ENCODE measurements at places on chromosomes 2 and 18.

GRCh38 chr2:215535741-215536140, 99.9 kb upstream of the FN1 start:
- no peak for DNase-seq

GRCh38 chr2:218476676-218477075, 57.8 kb downstream of the VIL1 start:
- DNase-seq, result no peak

DNA sequence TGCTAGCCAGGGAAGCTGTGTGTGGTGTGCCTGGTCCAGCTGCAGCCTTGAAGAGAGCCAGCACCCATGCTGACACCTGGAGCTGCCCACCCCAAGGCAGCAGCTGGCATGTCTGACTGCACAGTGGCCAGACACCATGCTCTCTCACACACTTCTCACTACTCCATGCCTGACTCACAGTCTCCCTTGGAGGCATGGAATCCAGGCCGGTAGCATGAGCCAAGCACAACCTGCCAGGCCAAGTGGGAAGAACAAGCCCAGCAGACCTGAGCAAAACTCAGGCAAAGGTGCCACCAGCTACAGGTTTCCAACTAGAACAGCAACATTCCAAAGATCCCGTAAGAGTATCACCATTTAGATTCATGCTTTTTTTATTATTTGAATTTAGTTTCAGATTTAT, 625.3 kb upstream of the LRRTM4 start:
- no peak for DNase-seq

- DNase-seq, result no peak
Observed at GRCh38 chr2:217085543-217085942, 225.7 kb upstream of the TNP1 start.

DNA sequence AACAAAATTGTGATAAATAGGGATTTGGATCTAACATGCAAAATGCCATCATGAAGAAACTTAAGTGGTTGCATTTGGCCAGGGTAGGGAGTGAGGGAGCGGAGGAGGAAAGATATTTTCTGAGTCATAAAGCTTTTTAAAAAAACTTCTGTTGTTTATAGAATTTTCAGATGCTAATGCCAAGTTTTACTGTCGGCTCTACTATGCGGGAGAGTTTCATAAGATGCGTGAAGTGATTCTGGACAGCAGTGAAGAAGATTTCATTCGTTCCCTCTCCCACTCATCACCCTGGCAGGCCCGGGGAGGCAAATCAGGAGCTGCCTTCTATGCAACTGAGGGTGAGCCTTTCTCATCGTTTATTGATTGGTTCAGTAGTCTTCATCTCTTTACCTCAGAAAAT, 56.0 kb upstream of the PTH2R start:
- no peak for DNase-seq

- no peak for DNase-seq
Observed at GRCh38 chr18:21831413-21831831, 90.8 kb downstream of the MIB1 start.

DNA sequence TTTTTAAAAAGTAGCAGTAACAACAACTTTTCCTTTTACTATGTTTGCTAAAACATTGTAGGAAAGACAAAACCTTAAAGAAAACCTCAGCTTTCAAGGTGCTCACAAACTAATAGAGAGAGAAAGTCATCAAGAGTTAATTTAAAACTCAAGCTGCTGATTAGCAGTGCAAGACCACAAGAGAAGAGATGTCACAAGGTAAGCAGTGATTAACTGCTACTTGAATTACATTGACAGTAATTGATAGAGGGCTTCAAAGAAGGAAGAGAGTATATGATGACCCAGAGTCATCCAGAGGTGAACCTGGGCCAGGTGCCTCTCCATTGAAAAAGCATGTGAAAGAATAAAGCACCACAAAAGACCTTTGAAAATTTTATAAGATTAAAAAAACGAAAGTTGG, 939.6 kb upstream of the CNTNAP5 start:
- no peak for DNase-seq

DNA sequence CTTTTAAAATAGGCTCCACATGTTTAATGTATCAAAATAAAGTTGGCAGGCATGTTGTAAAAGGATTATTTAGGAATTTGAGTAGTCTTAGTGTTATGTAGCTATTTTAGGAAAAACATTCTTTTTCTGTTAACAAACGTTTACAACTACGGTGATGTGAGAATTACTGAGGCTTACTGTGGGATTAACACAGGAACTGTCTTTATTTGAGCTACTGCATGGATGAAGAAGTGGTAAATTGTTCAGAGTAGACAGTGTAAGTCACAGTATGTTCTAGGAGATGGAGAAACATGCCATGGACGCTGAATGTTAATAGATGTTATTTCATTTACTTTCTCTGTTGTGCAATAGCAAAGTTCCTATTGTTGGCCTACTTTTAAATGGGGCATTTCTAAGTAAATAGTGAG, 1.6 kb downstream of the PPM1B start:
- DNase-seq, result no peak

DNA sequence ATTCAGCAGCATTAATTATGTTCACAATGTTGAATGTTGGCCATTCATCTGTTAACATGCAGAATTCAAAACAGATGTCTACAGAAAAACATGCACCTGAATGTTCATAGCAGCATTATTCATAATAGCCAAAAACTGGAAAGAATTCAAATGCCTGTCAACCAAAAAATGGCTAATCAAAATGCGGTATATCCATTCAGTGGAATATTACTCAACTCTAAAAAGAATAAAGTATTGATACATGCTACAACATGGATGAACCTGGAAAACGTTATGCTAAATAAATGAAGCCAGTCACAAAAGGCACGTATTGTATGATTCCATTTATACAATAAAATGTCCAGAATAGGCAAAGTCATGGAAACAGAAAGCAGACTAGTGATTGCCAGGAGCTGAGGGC, 68.0 kb downstream of the CCDC88A start:
- no peak for DNase-seq

GRCh38 chr2:52141076-52141475, 1109.1 kb upstream of the NRXN1 start:
- DNase-seq, result no peak

GRCh38 chr18:24023185-24023814, 8.7 kb downstream of the TTC39C start:
- DNase-seq, result no peak

DNA sequence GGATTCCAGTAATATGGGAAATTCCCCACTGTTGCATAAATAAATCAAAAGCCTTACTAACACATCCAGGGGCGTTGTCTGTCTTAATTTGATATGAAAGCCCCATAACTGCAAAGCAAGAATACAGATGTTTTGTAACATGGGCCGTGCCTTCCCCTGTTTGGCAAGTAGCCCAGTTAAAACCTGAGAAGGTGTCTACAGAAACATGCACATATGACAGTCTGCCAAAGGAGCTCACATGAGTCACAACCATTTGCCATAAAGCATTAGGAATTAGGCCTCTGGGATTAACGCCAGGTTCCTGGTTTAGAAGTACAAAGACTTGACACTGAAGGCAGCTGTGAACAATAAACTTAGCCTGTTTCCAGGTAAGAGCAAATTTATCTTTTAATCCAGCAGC, 43.1 kb upstream of the LONRF2 start:
- no peak for DNase-seq

- no peak for DNase-seq
Observed at GRCh38 chr2:9258953-9259399, 52.4 kb downstream of the ASAP2 start.

DNA sequence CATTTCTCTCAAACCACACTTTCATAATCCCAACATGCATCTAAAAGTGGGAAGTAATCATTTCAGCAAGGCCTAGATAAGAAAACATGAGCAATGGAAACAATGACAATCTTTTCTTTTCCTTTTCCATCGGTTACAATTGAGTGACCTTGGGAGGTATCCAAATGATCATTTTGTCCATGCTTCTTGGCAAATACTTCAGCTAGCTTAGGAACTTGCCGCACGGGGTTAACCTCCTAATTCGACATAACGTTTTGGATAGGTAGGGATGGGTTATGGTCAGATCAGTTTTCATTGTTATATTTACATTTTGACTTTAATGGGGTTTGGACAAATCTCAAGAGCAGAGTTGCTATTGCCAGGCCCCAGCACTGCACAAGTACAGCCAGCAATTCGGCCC, 4.6 kb upstream of the PTPRM start:
- no peak for DNase-seq

GRCh38 chr2:126899616-126900185, 1.0 kb downstream of the TEX51 start:
- no peak for DNase-seq

DNA sequence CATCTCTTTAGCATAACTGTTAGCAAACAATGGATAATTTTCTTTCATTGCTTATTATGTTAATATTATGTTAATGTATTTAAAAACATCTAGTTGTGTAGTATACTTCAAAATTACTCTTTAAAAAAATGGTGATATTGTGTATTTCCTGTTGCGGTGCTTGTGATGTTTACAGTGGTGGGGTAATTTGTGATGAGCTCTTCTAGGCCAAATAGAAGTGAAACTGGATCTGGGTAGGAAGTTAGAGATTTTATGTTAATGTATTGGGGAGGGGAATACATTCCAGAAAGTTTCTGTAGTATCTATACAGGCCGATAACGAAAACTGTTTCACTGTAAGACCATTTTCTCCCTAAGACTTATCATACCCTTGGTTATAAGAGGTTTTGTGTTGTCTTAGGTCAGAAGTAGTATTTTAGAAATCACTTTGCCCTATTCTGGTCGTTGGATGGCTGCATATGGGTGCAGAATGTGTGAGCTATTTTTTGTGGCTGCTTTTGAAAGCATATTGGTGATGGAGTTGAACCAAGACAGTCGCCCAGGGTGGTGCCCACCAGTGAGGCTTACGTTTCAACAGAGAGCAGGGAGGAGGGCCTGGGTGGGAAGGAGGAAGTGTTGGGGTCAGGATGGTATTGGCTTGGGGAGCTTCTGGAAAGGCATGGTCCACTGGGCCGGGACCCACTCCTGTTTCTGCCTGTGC, 5.8 kb downstream of the TSHZ1 start:
- DNase-seq, result no peak

DNA sequence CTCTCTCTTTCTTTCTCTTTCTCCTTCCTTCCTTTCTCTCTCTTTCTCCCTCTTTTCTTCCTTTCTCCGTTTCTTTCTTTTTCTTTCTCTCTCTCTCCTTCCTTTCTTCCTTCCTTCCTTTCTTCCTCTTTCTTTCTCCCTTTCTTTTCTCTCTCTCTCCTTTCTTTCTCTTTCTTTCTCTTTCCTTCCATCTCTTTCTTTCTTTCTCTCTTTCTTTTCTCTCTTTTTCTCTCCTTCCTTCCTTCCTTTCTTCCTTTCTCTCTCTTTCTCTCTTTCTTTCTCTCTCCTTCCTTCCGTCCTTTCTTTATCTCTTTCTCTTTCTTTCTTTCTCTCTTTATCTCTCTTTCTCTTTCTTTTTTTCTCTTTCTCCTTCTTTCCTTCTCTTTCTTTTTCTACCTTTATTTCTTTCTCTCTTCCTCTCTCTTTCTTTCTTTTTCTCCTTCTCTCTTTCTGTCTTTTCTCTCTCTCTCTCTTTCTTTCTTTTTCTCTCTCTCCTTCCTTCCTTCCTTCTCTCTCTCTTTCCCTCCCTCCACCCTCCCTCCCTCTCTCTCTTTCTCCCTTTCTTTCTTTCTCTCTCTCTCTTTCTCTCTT, 32.3 kb upstream of the ODC1 start:
- DNase-seq, result no peak

DNA sequence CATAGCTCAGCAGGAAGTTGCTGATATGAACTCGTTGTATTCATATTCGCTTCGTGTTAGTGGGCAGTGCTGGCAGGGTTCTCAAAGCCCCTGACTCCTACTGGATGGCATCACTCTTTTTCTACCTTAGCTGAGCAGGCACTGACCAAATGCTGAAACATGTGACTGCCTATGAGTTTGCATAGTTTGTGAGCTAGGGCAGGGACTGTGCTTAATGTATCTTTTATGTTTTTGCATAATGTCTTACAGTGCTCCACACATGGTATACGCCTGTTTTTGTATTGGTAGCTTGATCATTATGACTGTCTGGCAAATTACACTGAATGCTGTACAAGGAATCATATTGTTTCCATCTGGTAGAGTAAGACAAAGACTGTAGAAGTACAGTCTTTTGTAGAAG, 305.3 kb downstream of the PARD3B start:
- no peak for DNase-seq

- no peak for DNase-seq
Observed at GRCh38 chr2:197254776-197255530, 55.6 kb downstream of the ANKRD44 start.

- DNase-seq, result peak; percentile 20
Observed at GRCh38 chr2:237427769-237428506, 14.0 kb upstream of the COL6A3 start.

GRCh38 chr2:135030826-135031225, 16.4 kb downstream of the MAP3K19 start:
- DNase-seq, result no peak

GRCh38 chr2:181004647-181005325, 24.4 kb downstream of the UBE2E3 start:
- no peak for DNase-seq

GRCh38 chr2:182728014-182728413, 12.0 kb downstream of the DNAJC10 start:
- no peak for DNase-seq

DNA sequence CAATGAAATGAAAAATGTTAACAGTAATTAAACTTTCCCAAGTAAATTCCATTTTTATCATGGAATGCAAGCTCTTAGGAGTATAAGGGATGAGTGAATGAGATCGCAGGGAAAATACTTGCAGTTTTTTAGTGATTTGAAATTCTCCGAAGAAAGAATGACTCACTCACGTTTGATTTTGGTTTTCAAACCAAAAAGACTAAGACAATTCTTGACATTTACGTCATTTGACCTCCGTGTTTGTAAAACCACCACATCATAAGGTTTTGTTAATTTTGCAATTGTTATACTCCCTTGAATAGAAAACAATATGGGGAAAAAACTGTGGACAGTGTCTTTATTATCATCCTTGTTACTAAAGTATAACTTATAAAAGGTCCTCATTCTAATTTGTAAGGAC, 29.4 kb downstream of the COL4A4 start:
- no peak for DNase-seq

DNA sequence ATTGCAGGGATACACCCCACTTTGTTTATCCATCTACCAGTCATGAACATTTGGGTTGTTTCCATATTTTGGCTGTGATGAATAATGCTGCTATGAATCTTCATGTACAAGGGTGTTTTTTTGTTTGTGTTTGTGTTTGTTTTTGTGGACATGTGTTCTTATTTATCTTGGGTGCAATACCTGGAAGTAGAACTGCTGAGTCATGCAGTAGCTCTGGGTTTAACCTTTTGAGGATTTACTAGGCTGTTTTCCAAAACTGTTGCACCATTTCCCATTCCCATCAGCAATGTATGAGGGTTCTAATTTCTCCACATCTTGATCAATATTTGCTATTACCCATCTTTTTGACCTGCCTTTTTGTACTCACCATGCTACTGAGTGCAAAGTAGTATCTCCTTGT, 140.0 kb upstream of the CYP1B1 start:
- no peak for DNase-seq

GRCh38 chr2:64635976-64636911, 17.5 kb downstream of the SERTAD2 start:
- no peak for DNase-seq

GRCh38 chr2:177147834-177148445, 64.7 kb upstream of the HNRNPA3 start:
- DNase-seq, result no peak
